ENCODE measurements at places on chromosomes 13 and 19. TPM values are rescaled to one million over a fixed set of nuclear protein-coding genes. Genes with fewer than 3 reads are reported as not detected.

PSG4 gene
- total RNA-seq, result not detected

MATK gene
- total RNA-seq, result 2.0 TPM

DACH1 gene
- total RNA-seq, result 5.4 TPM

GPC6 gene
- total RNA-seq, result 32.4 TPM

MFSD12 gene
- 47.7 TPM for total RNA-seq

KIR2DL3 gene
- not detected for total RNA-seq

SLC7A10 gene
- not detected for total RNA-seq

CD33 gene
- 15.0 TPM for total RNA-seq

KCNN4 gene
- 4.3 TPM for total RNA-seq

GRCh38 chr19:41784312-41784711 lies 12.1 kb upstream of the CEACAM3 start:
- no peak for DNase-seq

DNA sequence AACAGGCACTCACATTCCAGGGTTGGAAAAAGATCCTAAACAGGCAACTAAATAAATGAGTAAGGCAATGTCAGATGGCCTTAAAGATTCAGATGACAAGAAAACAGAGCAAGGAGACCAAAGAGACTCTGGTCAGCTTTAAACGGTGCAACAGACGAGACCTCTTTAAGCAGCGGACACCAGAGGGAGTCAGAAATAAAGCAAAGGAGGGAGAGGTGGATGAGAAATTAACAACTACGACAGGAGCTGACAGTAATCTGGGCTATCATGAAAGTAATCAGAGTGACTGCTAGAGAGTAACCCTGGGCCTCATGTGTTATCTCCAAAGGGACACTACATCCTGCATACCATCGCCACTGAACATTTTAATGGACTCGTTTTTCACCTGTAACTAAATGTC lies 1.1 kb downstream of the ZNF550 start:
- DNase-seq, result no peak

DNA sequence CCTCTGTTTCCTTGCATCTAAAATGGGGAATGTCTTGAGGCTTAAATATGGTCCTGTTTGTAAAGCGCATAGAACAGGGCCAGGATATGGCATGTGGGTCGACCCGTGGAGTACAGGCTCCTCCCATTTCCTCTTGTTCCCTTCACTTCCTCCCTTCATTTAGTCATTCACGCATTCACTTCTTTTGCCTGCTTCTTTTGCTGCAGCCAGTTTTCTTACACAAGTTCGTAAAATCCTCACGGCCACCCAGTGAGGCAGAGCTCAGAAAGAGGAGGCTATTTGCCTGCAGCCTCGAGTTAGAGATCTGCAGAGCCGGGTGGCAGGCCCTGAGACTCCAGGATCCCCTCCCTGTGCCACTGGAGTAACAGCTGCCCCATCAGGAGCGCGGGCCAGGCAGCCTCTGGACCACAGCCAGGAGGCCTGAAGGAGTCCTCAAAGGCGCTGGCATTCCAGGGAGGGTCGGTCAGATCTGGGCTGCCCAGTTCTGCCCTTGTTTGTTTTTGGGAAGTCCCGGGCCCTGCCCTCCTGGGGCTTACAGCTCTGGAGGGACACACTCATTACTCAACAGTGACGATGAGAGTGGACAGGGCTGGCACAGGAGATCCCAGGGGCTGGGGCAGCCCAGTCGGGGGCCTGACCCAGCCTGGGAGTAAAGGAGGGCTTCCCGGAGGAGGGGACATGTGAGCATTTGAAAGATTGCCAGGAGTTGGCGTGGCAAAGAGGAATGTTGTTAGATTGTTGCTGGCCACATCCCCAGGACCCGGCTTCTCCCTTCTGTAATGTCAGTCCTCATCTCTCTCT lies 4.6 kb downstream of the PPP5C start:
- DNase-seq, result peak; percentile 89

DNA sequence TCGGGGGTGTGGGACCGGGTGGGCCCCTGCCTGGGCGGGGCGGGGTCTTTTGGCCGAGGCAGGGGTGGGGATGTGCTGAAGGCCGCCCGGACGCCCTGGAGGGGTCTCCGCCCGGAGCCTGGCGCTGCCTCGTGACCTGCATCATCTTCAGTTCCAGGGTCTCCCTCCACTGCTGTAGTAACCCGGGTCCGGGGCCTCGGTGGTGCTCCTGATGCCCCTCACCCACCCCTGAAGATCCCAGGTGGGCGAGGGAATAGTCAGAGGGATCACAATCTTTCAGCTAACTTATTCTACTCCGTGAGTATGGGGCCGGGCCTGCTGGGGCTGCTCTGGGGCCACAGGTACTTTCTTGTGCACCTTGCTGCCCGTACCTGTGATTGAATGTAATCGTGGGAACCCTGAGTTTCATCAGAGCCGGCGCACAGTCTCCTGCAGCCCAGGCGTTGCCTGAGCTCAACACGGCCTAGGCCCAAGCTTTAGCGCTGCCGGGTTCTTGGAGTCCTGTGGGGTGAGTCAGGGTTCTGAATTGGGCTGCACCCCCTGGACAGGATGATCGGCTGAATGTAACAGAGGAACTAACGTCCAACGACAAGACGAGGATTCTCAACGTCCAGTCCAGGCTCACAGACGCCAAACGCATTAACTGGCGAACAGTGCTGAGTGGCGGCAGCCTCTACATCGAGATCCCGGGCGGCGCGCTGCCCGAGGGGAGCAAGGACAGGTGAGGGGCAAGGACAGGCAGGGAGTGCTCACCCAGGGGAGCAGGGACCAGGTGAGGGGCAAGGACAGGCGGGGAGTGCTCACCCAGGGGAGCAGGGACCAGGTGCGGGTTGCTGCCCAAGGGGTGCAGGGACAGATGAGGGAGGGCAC lies 10.5 kb downstream of the PEAK3 start:
- DNase-seq, result peak; percentile 62

DNA sequence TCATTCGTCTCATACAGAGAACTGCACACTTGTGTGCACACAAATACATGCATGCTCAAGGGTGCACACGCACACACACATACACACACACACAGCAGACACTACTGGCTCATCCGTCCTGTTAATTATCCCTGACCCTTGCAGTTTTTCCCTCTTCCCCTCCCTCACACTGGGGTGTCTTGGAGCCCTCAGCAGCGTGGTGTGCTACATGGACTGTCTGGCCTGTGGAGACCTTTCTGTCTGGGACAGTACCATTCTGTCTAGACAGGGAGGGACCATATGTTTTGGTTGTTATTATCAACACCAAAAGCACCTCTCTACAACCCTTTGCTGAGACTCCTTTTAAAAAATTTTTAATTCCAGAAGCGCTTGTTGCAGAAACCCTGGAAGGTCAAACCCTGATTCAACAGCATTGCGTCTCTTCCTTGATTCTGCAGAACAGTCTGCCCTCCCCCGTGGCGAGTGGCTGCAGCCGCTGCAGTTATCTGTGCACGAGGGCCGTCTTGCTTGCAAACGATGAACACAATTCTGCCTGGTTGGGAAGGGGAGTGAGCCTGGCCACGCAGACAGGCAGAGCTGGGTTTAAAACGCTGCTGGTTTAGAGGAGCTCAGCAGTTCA lies 374.0 kb downstream of the IRS2 start:
- peak; percentile 57 for DNase-seq

- no peak for DNase-seq
Measured at GRCh38 chr13:23876265-23876664, 12.9 kb downstream of the MIPEP start.

DNA sequence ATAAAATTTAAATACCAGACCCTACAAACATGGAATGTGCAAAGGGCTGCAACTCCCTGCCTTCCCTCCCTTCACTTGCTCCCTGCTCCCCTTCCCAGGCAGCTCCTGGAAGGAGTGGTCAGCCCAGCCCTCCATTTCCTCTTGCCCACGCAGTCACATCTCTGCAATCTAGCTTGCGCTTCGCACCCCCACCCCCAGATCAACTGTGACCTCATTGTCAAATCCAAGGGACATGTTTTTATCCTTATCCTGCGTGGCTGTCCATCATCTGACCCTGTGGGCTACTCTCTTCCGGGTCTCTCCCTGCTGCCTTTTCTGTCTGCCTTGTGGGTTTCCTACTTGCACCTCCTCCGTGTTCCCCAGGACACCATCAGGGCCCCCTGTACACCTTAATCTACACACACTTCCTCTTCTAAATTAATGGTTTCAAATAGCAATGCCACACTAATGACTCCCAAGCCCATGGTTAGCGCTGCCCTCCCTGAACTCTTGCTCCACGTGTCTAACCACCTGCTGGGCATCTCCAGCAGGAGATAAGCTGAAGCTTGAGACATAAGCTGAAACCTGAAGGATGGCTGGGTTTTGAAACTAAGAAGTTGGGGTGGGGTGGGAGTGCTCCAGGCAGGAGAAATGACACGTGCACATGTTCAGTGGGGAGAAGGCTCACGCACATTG lies 118.3 kb downstream of the USP12 start:
- DNase-seq, result no peak

GRCh38 chr19:40687525-40688016 lies 2.9 kb downstream of the NUMBL start:
- DNase-seq, result peak; percentile 95

DNA sequence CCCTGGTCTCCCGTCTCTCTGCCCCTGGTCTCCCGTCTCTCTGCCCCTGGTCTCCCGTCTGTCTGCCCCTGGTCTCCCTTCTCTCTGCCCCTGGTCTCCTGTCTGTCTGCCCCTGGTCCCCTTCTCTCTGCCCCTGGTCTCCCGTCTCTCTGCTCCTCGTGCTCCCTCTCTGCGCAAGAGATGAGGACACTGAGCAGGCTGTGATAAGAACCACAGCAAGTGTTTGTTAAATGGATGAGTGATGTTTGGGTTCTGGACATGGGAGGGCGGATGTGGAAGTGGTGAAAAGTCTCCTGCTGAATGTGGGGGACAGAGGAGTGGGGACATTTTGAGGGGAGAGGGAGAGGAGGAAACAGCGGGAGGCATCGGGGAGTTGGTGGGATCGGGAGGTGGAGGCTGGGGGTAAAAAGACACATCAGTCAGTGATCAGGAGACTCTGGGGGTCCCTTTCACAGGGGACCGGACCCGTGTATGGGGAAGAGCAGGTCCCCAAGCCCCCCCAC lies 8.0 kb downstream of the NPAS1 start:
- DNase-seq, result no peak

- DNase-seq, result peak; percentile 93
Measured at GRCh38 chr19:14556662-14557188, 15.1 kb downstream of the NDUFB7 start.

DNA sequence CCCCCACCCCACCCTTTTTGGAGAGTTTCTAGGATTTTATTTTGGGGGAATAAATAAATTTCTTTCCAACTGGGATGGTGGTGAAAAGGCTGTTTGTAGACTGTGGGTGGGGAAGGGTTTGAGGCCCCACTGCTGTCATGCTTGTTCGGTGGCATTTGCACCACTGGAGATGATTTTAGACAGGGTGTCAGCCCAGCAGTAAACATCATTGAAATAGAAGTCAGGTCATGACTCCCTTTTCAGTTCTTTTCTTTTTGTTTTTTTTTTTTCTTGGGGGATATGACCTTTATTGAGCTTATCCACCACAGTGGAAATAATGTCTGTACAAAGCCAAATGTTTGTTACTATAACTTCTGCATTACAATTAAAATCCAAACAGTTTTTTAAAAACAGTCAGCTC lies 14.1 kb downstream of the UBAC2 start:
- DNase-seq, result no peak

DNA sequence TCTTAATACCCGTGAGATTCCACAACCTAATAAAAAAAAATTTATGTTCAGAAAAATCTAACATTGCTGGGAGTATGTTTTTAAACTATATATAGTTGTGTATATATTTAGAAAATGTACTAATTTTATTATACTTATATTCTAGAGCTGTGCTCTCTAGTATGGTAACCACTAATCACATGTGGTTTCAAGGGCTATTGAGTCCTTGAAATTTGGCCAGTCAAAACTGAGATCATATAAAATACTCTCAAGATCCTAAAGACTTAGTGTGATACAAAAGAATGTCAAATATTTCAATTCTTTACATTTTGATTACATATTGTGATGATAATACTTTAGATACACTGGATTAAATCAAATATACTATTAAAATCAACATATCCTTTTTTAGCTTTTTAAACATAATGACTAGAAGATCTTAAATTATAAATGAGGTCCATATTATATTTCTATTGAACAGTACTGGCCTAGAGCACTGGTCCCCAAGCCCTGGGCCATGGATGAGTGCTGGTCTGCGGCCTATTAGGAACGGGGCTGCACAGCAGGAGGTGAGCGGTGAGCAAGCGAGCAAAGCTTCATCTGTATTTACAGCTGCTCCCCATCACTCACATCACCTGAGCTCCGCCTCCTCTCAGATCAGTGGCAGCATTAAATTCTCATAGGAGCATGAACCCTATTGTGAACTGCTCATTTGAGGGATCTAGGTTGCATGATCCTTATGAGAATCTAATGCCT lies 176.5 kb upstream of the NBEA start:
- no peak for DNase-seq

- no peak for DNase-seq
Measured at GRCh38 chr13:39283072-39283471, 244.8 kb downstream of the NHLRC3 start.

GRCh38 chr13:24625870-24626849 lies 54.0 kb upstream of the ATP12A start:
- DNase-seq, result no peak

- no peak for DNase-seq
Measured at GRCh38 chr19:2339644-2340310, 11.3 kb downstream of the SPPL2B start.

DNA sequence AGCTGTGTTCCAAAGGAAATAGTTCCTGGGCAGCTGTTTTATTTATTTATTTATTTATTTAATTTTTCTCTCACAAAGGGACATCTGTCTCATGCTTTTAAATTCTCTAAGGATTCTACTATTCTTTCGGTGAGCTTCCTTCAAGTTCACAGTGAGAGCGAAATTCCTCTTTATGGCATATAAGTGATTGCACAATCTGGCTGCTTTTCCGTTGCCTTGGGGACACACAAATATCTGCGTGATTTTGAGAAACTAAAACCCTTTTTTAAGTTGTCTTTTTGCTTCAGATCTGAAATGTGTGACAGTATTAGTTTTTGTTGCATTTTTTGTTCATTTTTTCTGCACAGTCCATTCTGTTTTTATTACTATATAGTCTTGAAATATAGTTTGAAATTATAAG lies 19.2 kb downstream of the ZNF486 start:
- no peak for DNase-seq

All from aorta (tissue), 5 donors.